ENCODE measurements at places on chromosomes 6 and 20.

DNA sequence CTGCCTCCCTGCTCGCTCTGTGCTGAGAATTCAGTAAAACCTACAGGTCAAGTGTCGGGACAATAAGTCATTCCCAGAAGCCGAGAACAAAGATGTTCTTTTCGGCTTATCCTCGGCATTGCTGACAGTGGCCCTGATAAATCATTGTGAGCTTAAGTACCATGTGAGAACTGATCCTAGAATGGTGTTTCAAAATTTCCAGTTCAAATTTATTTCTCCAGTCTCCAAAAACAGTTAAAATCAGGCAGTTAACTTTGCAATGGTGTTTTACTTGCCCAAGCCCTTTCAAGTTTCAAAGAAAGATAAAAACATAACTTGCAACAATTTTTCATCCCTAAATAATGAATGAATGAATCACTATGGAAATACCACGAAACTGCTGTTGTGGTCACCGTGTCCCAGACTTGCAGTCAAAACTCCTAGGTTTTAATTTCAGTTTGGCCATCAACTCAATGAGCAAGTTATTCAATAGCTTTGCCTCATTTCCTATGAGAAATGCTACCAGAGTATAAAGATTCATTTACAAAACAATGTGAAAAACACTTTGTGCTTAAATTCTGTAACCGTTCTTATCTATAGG is 4.3 kb downstream of the ATP5F1E start:
- DNase-seq = no peak

DNA sequence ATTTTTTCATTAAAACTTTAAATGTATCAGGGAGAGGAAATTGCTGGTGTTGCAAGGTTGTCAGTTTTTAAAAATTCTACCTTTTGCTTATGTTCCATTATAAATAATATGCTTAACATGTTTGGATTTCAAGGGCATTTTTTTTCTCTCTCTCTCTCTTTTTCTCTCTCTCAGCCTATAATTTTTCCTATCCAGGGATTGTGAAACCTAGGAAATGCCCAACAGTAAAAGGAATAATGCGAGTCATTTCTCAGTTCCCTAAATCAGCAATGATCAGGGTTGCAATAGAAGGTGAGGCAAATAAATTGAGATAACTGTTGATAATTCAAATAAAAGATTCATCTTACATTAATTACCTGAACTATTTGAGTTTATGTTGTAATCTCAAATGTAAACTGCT is 53.2 kb upstream of the IFNGR1 start:
- DNase-seq = no peak

- no peak for DNase-seq
These were observed 1.5 kb downstream of the PRRT1 start for GRCh38 chr6:32149932-32150870.

DNA sequence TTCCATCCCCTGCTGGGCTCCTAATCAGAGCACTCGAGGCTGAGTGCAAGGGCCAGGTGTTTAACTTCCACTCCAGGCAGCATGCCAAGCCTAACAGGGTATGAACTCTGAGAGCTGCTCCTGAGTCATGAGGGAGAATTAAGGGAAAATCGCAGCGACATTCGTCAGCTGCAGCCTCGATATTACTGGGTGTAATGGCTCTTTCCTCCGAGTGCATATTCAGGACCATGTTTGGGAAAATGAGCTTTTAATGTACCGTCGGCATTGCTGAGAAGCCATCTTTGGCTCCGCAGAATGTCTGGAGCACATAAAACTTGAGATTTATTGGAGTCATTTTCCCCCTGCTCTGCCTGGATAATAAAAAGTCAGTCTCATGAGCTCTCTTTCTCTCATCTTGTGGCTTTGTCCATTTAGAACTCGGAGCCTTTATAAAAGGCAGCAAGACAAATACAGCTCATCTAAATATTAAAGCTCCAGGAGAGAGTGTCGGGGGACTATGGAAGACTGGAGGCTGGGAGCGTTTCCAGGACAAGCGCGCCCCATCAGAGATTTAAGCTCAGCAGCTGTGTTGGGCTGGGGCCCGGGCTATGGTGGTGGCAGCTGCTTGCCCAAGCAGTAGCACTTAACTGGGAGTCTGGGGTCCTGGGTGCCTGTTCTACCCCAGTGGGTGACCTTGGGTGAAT is 103.7 kb downstream of the TOX2 start:
- DNase-seq = peak; percentile 16

- no peak for DNase-seq
These were observed 16.3 kb upstream of the TRPC4AP start for GRCh38 chr20:35108921-35109320.
